SK-N-SH treated with all-trans-retinoic acid at 6 μM for 48 hours (cell line): ENCODE measurements at places on chromosomes 12 and 14.

DNA sequence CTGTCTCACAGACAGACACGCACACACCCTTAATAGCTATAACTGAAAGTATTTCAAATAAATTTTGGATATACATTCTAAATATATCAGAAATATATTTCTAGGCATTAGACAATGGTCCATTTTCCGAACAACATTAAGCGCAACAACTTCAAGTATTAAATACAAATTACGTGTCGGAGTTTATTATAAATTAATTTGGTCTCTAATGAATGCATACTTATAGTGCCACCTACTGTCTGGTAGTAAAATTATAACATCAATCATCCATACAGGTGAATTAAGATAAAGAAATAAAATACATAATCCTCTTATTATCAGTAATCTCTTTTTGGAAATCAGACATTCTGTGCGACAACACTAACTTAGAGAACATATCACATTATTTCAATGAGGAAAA, 27.2 kb upstream of the CMAS start:
- no peak for ATAC-seq

DNA sequence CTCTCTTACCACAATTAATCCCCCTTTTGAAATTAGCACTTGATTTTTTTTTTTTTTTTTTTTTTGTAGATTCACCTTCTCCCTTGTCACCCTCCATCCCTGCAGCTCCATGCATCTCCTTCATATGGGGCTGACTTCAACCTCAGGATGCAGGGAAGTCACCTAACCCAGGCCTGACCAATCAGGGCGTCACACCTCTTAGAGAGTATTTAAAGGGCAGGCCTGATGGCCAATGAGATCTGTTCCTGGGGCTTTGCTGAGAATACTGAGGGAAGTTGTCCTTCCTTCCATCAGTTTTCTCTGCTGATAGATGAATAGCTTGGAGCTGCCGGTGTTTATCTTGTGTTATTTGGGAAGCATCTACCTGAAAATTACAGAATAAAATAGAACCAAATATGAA, 1104.7 kb upstream of the TMEM132C start:
- no peak for ATAC-seq

GRCh38 chr14:89543425-89543790, 126.4 kb upstream of the FOXN3 start:
- ATAC-seq, result no peak

DNA sequence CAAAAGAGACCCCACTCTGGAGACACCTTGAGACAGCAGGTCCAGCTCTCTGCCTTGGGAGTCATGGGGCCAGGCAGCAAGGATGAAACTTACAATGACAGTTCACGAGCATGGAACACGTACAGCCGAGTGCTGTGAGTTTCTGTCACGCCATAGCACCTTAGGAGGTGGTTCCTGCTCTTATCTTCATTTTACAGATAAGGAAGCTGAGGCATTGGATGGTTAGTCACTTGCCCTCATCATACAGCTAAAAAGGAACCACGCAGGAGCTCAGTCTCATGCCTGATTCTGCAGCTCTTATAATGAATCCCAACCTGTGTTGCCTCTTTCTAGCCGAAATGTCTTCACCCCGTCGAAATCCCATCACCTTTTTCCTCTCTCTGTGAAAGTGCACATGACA, 39.9 kb downstream of the C14orf132 start:
- ATAC-seq, result no peak

GRCh38 chr14:58100735-58101368, 51.2 kb downstream of the ARMH4 start:
- ATAC-seq, result peak; percentile 42; the same call in 2 of the 3 replicates

- no peak for ATAC-seq
These were observed 12.3 kb upstream of the LMO3 start for GRCh38 chr12:16618256-16618655.

DNA sequence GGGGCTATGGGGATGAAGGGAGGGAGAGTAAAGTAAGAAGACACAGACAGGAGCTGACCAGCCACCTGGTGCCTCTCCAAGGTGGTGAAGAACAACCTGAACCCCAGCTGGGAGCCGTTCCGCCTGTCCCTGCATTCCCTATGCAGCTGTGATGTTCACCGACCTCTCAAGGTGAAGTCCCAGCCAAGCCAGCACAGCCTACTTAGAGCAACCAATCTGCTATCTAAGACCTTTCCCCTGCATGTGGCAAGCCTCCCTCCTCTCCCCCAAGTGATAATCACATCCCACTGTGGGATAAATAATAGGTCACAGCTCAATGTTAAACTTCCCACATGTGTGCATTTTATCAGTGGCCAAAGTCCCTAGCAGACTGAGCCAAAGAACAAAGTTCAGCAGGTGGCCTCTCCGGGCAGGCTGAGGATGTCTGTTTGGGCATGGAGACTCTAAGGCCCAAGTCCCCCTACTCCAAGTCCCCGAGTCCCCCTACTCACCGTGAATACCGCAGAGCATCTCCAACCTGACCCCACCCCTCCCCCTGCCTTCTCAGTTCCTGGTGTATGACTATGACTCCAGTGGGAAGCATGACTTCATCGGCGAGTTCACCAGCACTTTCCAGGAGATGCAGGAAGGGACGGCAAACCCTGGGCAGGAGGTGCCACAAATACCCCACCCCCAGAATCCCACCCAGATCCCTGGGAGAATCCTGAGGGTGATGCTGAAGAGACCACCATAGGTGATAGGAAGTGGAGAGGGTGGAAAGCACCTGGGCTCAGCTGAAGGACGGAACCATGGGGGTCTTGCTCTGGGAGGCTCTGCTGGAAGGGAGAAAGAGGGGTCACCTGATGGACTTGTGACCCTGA, 3.5 kb downstream of the CPNE6 start:
- ATAC-seq, result no peak

DNA sequence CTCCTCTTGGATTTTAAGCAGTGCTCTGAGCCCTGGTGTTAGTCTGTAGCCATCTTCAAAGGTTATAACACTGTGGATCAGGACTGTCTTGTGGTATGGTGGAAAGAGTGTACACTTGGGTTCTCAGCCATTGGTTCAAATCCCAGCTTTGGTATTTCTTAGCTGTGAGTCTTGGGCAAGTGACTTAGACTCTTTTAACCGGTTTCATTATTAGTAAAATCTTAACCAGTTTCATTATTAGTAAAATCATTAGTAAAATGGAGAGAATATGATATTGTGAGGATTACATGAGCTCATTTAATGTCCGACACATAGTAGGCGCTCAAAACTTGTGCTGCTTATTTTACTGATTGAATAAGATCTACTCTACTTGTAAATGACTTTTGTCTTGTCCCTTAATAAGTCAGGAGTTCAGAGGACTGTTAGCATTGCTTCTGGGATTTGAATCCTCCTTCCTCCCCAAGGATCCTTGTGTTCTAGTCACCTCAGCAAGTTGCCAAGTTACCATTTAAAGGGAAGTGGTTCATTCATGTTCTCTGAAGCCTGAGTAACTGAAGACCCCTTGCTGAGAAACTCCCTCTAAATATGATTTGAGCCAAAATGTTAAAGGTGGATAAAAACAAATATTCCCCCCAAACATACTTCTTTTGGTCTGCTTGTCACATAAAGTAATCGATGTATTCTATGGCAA, 12.4 kb downstream of the TTLL5 start:
- ATAC-seq, result no peak

- no peak for ATAC-seq
These were observed 142.1 kb downstream of the TTC7B start for GRCh38 chr14:90674043-90674670.

DNA sequence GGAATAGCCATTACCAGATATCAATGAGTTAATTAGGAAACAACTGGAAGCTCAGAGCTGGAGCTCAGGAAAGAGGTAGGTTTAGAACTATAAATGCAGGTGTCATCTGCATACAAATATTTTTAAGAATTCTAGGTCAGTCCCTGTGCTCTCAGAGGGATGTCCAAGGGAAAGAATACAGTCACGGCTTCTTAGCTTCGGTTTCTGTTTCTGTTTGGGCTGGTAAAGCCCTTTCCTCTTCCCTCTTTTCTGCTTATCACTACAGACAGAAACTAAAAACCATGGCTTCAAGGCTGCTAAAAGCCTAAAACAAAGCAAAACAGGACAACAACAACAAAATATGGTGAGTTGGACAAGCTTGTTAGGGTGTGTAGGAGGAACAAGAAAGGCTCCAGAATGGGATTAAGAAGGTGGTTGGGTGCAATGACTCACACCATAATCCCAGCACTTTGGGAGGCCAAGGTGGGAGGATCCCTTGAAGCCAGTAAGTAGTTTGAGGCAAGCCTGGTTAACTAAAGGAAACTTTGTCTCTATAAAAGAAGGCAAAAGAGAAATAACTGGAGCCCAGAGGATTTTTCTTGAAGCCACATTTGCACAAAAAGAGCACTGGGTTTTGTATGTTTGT, 113.0 kb downstream of the SEC23A start:
- ATAC-seq, result no peak

- ATAC-seq, result no peak
These were observed 129.8 kb downstream of the TMX1 start for GRCh38 chr14:51369814-51370213.

DNA sequence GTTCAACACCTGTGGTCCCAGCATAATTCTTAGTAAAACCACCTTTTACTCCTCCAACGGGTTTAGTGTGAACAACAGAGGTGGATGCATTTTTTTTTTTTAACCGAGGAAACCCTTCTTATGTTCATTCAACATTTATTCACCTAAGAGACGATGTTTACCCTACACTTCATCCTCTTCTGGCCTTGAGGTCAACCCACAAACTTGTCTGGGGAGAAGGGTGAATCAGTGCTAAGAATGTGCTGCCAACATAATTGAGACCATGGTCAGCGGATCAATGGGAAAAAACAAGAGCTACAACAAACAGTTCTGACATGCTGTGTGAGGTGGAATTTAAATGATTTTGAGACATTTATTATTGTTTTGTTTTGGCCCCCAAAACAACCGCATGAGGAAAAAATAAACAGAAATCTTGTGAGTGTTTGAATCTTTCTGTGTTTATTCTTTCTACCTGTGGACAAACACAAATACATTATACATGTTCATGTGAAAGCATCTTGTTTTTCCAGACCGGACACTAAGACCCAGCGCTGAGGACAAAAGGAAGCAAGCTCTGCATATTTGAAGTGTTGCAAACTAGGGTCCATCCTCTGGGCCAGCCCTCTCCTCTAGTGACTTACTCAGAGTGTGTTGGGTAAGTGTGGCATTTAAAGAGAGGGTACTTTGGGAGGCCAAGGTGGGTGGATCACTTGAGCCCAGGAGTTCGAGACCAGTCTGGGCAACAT, 5.1 kb upstream of the USP30 start:
- no peak for ATAC-seq

GRCh38 chr14:69780952-69781351, 14.0 kb downstream of the SRSF5 start:
- no peak for ATAC-seq

- peak; percentile 98 for ATAC-seq
These were observed 36.3 kb upstream of the NPFF start for GRCh38 chr12:53543539-53543938.

- ATAC-seq, result no peak
These were observed 6.8 kb upstream of the RASAL1 start for GRCh38 chr12:113142173-113142885.

DNA sequence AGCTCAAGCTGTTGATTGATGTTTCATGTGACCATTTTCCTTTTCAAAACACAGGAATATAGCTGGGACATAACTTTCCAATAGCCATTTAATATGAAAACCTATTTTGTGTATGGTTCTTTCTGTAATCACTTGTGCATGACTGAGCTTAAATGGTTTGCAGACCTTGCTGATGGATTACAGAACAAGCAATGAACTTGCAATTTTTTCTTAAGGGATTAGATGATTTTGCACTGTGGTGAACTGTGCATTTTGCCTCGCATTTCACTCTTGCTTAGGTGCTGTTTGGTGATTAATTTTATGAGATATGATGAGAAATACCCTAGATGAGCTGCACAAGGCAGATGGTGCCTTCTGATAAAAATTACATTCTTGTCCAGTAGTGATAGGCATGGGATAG, 419.0 kb upstream of the FBXO33 start:
- no peak for ATAC-seq

DNA sequence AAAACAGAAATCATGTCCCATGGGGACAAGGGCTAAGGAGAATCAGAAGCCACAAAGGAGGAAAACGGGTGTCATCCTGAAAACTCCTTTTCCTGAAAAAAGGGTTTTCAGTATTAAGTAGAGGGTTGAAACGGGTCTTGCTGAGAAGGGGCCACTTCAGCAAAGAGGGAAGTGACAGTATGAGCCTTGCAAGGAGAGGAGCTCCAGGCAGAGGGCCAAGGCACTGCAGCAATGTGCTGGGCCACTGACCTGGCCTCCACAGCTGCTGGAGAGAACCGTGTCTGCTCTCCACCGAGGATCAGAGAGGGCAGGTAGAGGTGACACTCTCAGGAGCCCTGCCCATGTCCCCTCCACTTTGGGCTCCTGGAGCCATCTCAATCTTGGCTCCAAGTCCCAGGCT, 103.3 kb downstream of the NCOR2 start:
- ATAC-seq, result no peak

- no peak for ATAC-seq
These were observed 4.1 kb upstream of the KRT84 start for GRCh38 chr12:52389313-52390207.

DNA sequence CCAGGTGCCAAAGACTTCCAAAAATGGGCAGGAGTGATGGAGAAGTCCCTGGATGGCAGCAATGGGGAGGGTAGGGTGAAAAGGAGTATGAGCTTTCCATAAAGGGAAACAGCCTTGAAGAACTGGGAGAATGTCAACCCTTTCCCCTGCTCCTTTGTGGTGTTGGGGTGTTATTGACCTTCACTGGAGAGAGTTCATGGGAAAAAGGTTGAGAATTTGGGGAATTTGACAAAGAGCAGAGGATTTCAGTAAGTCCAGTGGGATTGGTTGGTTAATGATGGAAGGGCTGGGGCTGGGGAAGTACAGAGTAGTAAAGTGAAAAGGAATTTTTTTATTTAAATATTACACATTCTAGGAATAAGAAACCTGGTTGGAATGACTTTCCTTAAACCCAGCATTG, 116.6 kb downstream of the ERC1 start:
- no peak for ATAC-seq

- ATAC-seq, result no peak
These were observed 16.1 kb upstream of the SLC38A4 start for GRCh38 chr12:46841891-46842290.

DNA sequence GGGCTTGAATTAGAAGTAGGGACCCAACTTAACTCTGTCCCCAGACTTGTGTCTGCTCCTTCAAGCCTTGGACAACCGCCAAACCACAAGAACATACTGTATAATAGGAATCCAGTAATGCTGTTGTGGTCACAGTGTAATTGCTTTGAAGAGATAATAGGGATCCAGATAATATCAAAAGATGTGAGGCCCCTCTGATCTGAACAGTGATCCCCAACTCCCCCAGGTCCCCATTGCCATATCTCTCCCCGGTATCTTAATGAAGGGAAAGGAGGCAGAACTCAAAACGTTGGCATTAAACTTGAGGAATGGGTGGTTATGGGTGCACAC, 8.5 kb upstream of the PLEKHH1 start:
- ATAC-seq, result no peak

DNA sequence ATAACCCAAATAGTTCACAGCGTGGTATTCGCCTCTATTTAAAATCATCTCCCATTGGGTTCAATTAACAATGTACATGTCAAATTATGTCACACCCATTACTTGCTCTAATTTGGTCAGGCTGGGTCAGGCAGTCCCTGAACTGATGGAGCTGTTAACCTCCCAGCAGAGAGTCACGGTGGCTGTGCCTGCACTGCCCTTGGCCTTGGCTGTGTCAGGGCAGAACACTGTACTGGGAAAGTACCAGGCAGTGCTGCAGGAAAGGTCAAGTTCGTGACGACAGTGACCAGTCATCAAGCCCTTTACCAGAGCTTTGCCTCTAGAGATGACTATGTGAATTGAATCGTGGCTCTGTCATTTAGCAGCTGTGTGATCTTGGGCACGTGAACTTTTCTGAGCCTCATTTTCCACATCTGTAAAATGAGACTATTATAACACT, 100.0 kb downstream of the ARF6 start:
- ATAC-seq, result peak; percentile 78
